ENCODE measurements at places on chromosomes 6 and 20.

DNA sequence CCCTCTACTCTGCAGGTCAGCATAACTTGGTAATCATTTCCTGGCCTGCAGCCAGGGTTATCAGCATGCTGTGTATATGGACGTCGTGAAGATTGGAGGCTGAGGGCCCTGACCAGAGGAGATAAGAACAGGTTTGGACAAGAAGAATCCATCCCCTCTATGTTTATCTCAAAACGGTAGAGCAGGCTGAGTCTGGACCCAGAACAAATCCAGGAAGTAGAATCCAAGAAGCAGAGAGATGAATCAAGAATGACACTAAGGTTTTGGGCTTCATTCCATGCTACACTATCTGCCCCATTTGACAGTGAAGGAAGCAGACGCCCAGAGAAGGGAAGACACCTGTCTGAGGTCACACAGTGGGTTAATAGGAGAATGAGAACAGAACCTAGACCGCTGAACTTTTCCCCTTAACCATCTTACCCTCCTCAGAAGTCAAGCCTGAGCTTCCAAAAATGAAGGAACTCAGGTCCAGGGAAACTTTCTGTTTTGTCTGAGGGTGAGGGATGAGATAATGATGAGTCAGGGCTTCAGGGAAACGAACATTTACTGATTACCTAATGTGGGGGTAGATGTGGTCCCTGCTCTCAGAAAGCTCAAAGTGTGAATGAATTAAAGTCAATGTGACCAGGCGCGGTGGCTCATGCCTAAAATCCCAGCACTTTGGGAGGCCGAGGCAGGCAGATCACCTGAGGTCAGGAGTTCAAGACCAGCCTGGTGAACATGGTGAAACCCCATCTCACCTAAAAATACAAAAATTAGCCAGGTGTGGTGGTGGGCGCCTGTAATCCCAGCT, 9.4 kb upstream of the COMMD7 start:
- DNase-seq, result no peak

GRCh38 chr20:54514028-54514607, 38.7 kb downstream of the DOK5 start:
- no peak for DNase-seq

- DNase-seq, result no peak
Observed at GRCh38 chr6:24932832-24933231, 2.9 kb downstream of the RIPOR2 start.

DNA sequence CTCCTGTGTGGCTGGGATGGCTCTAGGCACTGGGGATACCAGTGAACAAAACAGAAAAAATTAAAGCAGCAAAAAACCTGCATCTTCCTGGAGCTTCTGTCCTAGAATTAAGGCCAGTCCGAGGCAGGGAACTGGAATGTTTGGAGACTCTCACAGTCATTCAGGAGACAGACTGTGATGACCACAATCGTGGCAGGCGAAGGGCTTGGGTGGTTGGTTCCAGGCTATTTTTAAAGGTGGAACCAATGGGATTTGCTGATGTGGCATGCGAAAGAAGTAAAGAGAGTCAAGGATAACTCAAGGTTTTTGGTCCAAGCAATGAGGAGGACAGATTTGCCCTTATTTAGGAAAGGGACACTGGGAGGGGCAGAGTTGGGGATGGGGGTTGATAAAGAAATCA, 66.9 kb downstream of the SULF2 start:
- no peak for DNase-seq

DNA sequence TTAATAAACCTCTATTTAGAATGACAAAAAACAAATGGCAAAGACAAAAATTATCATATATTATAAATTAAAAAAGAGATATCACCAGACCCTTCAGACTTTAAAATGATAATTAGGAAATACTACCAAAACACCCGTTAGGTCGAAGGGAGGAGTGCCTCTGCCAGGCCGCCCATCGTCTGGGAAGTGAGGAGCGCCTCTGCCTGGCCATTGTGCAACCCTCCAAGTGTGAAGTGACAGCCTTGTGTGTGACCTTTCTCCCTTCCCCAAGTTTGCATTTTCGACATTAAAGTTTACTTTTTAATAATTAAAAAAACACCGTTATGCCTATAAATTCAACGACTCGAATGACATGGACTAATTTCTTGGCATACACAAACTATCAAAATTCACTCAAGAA, 64.5 kb upstream of the TASP1 start:
- DNase-seq, result no peak

DNA sequence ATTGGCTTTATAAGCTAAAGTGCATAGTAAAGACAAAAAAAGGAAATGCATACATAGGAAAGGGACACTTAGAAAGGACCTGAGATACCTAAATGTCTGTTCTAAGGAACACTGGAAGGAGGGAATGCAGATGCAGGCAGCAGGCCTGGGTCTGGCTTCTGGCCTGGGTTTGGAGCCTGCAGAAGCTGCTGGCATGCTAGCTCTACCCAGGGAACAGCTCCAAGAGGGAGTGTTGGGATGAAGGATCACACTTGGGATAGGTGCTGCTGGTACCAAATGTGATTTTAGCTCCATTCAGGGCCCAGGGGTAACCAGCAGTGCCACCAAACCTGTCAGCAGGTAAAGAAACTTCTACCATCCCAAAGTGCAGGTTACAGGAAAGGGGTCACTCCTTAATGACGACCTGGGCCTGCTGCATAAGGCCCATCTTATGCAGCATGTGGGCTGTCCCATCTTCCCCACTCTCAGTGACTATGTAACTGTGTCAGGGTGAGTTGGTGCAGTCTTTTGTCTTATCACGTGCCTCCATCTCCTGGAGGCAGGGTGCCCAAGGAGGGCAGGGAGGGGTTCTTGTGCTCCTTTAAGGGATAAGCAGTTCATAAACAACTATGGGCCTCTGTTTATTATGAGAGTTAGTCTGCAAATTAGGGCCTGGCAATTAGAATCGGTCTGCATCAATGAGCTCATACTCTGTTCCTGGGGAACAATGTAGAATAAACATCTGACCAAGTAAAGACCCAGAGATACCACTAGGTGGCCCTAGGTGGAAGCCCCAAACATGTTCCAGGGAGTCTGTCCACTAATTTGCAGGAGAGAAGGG, 26.9 kb downstream of the DDX27 start:
- DNase-seq, result no peak

DNA sequence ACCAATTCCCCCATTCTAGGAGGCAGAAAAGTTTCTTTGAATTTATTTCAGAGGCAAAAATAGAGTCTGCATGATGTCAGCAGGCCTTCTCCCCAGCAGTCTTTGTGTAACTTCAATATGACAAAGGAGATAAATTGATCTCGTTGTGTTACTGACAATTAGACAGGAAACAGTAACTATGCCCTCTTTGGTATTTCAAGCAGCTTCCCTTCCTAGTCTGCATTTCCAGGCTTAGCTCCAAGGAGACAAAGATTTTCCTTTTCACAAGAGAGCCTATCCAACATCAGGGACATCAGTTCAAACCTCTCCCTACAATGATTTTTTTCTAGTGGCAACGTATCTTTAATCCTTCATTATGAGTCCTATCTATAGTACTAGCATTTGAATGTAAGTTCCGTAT, 245.9 kb upstream of the HSF2 start:
- DNase-seq, result no peak

DNA sequence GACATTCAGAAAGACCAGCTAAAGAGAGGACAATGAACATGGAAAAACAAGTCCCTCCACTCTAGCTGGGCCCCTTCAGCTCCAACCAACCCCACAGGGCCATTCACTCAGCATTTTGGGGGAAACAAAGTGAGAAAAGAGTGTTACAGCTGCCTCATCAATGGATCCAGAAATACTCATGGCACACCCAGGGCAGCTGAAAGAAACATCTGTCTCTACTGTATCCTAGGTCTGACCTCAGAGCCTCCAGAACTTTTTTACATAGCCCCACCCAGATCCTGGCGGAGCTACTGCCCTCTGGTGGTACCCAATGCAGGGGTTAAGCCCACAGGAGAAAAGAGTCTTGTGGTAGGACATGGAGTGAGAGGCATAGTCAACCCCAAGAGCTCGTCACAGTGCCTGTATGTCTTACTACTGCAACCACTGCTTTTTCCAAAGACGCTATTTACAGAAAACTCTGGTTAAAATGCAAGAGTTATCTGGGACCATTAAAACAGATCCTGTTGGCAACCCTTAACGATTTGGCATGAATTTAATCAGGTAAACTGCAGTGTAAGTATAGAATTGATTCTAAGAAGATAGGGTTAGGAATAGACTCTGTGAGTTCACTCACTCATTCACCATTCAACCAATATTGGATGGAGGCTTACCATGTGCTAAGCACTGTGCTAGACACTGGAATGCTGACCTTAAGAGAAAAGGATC, 37.4 kb upstream of the FAM83C start:
- DNase-seq, result no peak

DNA sequence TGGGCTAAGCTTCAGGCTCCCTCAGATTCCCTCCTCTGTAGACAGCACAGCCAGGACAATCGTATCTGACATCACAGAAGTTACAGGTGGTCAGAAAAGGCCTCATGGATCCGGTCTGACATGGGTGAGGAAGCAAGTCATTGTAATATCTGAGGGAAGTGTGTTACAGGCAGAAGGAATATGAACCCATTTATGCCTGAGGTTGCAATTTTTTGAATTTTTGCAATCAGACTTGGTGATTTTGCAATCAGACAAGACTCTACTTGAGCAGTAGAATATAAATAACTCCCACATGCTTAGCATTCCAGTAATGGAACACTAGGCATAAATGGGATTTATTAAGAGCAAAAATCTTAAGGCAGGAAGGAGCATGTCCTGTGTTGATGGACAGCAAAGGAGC, 52.1 kb downstream of the CBLN4 start:
- DNase-seq, result no peak

DNA sequence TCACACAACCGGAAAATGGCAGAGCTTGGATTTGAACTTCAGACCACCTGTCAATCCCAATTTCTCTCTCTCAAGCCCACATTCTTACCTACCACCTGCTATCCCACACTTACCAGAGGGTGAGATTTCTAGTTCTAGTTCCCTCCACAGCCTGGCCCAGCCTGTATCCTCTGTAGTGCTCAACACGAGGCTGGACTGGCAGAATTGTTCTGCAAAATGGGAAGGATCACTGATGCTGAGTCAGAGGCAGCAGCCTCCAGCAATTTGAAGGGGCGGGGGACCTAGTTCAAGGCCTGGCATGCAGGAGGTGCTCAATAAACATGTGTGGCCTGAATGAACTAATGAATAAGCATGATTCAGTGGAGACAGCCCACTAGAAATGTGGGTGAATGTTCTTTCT, 53.6 kb upstream of the TTPAL start:
- no peak for DNase-seq

DNA sequence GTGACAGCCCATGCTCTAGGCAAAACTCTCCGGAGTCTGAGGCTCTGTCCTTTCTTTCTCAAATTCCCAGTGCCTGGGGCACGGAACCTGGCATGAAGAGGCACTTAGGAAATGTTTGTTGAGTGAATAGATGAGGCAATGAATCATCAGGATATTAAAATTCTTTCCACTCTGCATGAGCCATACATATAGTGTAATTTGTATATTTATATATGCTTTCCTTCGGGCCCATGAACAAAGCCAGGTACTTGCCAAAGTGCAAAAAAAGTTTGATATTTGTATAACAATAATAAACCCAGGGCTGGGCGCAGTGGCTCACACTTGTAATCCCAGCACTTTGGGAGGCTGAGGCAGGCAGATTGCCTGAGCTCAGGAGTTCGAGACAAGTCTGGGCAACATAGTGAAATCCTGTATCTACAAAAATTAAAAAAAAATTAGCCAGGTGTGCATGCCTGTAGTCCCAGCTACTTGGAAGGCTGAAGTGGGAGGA, 212.3 kb upstream of the ZNF217 start:
- DNase-seq, result no peak

DNA sequence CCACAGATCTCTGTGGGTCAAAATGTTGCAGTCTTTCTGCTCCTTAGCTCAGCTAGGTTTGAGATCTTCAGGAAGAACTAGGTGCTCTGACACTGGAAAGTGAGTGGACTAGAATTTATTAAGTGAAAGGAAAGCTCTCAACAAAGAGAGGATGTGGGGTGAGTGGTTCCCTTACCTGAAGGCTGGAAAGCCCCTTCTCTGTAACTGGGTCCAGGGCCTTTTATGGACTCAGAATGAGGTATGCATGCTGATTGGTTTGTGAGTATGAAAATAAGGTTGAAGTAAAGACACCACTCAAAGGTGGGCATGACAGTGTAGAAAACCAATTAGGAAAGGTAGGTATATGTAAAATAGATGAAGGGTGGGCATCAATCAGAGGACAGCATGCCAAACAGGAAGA, 485.5 kb downstream of the CD109 start:
- DNase-seq, result no peak

Measured in CD8-positive, alpha-beta memory T cell (primary cell).